ENCODE measurements at places on chromosomes 5 and 9.

- DNase-seq, result no peak
These were observed 5.7 kb upstream of the CHD1 start for GRCh38 chr5:98934546-98934945.

- no peak for DNase-seq
These were observed 416.5 kb upstream of the KLF4 start for GRCh38 chr9:107906074-107906473.

DNA sequence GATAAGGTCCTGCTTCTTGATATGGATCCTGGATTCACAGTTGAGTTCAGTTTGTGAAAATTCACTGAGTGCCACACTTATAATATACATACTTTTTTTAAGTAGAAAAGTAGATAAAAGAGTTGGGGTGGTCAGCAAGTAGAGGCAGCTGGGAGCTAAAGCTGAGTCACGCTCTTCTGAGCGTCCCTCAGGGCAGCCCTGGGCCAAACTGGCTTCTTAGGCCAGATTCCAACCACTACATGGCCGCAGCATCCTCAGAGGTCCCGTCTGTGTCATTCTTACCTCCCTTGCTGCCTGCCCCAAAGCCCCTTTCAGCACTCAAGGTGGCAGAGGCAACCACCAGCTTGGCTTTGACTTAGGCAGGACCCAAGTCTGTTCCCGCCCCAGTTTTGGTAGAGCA is 123.3 kb upstream of the TBC1D2 start:
- no peak for DNase-seq

DNA sequence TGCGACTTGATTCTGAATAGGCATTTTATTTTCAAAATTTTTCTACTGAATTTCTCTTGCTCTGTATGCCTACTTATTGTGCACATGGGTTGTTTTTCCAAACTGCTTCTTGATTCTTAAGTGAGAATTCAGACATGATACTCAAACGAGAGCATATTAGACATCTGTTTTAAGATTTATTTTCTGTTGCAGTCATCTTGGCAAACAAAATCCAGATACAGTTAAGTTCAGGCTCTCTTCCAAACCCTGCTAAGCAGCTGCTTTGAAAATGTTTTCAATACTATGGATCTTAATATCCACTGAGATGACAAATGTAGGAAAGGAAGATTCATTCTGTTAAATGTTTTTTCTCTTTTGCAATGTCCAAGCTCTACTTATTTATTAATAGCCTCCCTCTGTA is 4.5 kb downstream of the TMEM215 start:
- no peak for DNase-seq

DNA sequence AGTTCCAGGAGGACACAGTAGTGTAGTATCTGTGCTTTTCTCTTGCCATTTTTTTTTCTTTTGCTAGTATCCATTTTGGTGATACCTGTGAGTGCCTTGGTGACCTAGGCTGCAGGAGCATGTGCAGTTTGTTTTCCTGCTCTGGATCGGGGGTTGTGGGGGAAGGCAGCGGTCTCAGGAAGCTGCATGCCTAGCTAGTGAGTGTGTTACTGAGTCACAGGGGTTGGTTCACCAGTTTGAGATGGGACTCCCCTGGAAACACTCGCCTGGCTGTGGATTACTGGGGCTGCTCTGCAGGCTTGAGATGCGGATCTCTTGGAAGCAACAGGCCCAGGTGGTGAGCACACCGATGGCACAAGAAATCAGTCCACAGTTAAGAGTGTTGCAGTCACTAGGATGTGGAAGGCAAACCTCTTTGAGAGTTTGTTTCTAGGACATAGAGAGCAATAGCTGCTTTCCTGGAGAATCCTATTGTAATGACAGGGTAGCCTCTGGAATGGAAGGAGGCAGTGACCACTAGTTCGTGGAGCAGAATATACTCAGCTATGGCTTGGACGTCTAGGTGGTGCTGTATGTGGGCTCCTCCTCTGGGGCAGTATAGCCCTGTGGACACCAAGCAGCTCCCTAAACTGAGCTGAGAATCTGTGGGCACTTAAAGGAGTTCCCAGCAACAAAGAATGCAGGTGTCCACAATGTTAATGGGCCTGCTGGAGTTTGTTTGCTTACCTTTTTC is 20.0 kb upstream of the SPATA31E1 start:
- peak; percentile 28 for DNase-seq

DNA sequence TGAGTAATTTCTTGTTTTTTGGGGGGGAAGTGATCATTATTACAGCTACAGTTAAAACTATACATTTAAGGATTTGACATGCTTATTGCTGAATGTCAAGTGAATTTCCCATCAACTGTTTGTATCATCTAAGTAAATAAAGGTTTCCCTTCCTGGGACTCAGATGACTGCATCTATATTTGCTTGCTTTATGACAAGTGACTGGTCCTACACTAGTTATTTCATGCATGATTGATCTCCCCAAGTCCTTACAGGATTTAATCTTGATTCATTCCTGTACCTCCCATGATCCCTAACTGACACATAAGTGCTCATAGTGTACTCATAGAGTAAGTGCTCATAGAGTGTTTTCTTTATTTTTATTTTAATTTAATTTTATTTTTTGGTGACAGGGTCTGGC is 2.8 kb downstream of the TXNDC8 start:
- DNase-seq, result no peak
